NCI-H2029 treated with DMSO at 0.1 percent for 48 hours (cell line): ENCODE measurements at places on chromosomes 7 and 10.

DNA sequence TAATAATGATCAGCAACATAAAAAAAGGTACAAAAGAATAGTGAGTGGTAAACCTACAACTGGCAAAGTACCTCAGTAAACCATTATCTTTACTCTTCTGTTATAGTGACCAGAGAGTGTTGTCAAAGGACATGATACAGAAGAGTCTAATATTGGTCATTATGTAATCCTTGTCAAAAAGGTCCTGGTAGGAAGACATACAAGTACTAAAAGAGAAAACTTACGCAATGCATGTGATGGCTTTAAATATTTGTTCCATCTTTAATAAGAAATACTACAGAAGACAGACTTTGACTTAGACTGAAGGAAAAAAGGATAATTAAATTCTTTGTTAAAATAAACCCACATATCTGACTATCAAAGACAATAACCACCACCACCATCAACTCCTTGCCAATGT, 6.5 kb downstream of the DOCK4 start:
- DNase-seq = no peak

- no peak for DNase-seq
Measured at GRCh38 chr7:48304641-48305040, 133.4 kb downstream of the ABCA13 start.

- DNase-seq = no peak
Measured at GRCh38 chr10:132701099-132701845, 84.7 kb downstream of the NKX6-2 start.

- no peak for DNase-seq
Measured at GRCh38 chr10:79458483-79458882, 13.1 kb upstream of the ZCCHC24 start.

- DNase-seq = no peak
Measured at GRCh38 chr7:100407285-100408180, 21.0 kb downstream of the ZCWPW1 start.

DNA sequence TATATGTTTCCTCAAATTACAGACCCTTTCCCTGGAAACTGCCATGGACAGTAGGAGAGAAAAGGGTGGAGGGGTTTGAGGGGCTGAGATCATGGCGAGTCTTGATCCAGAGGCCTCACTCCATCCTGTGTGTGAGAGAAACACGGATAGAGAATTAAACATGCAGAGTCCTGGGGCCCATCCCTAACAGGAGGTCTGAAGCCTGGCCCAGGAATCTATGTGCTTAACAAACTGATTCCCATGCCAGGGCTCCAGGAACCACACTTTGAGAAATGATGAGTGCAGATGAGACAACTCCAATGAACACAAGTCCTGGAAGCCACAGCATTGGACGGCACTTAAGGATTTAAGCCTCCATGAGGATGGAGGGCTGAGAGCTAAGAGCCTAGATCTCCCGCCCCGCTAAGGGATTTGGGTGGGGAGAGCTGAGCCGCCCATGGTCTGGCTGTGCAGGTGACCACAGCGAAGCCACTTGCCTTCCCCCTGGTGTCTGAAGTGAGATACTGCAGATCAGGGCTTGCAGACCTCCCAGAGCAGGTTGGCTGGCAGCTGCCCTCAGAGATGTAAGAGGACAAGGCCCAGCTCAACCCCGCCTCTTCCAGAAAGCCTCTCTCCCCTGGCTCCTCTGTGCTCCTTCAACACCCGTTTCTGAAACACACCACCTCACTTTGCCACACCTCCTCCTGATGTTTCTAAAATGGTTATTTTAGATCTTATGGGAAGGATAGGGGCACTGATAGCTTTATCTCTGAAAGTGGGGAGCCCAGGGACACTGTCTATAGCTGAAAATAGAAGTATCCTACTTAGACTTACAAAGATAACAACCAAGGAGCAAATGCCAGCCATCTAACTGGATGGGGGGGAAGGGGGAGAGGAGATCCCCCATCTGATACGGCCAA, 24.8 kb upstream of the EIF5AL1 start:
- no peak for DNase-seq
